ENCODE measurements at places on chromosomes 12 and 14. TPM values are rescaled to one million over a fixed set of nuclear protein-coding genes. Genes with fewer than 3 reads are reported as not detected.

DNA sequence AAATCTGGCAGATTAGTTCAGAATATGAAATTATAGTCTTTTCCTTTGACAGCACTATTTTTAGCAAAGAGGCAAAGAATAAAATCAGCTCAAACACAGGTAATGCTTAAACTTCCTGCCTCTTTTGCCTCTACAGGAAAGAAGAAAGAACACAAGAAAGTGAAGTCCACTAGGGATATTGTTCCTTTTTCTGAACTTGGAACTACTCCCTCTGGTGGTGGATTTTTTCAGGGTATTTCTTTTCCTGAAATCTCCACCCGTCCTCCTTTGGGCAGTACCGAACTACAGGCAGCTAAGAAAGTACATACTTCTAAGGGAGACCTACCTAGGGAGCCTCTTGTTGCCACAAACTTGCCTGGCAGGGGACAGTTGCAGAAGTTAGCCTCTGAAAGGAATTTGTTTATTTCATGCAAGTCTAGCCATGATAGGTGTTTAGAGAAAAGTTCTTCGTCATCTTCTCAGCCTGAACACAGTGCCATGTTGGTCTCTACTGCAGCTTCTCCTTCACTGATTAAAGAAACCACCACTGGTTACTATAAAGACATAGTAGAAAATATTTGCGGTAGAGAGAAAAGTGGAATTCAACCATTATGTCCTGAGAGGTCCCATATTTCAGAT, 17.4 kb downstream of the TMPO start:
- DNase-seq: no peak

DNA sequence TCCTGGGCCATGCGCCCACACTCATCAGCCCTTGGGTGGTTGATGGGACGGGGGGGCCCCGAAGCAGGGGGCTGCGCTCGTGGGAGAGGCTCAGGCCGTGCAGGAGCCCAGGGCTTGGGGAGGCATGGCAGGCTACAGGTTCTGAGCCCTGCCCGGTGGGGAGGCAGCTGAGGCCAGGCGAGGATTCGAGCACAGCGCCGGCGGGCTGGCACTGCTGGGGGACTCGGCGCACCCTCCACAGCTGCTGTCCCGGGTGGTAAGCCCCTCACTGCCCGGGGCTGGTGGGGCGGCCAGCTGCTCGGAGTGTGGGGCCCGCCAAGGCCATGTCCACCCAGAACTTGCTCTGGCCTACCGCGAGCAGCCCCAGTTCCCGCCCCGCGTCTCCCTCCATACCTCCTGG, 295.8 kb upstream of the SEL1L start:
- DNase-seq: no peak

DNA sequence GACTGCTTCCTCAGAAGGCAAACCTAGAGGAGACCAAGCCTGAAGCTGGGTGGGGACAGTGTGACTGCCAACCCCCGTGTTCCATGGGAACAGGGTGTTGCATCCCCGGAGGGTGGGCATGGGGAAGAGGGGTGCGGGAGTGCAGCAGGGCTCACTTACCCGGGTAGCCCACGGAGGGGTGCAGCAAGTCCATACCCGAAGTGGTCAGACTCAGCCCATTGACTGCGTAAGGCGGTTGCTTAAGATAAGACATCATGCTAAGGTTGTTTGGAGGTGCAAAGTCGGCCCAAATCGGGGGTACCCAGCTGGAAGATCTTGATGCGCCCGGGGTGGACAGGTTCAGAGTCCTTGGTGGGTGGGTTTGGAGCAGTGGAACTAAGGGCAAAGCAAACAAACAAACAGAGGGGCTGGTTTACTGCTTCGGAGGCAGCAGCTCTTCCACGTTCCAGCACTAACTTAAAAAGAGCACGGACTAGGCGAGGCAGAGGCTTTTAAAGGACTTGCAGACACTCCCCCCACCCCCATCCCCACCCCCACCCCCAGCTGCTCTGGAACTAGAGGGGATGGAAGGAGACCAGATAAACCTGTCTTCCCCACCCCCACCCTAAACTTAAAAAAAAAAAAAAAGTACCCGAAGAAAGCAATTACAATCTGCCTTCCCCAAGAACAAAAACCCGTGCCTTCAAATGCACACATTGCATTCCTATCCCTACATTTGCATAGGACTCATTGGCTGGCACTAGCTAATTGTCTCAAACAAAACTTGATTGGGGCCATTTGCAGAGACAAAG, 4.9 kb downstream of the OTX2 start:
- DNase-seq: no peak

DNA sequence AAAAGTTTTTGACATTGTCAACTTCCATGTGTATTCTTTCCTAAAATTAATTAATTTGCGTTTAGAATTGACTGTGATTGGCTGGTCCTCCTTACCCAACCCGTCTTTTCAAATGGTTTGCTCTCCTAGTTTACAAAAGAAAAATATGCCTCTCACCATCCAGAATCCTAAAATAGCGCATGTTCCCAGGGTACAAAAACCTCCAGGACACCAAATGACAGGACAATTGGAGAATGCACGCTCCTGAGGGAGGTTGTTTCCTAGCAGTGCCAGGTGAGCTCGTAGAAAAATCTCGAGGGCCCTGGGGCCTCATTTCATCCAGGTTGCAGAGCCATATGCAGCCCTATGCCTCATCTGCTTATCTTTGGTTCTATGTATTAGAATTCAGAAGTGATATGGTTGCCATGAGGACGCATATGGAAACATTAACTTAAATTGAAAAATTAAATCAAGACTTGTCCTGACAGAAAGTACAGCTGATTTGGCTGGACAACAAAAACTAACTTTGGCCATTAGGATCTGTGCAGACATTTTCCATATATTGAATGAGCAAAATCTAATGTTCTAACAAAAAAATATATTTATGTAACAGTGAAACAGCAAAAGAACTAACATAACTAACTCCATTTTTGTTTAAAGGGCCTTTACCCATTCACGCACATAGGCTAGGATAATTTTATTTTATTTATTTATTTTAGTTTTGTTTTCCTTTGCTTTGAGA, 28.2 kb upstream of the EGLN3 start:
- DNase-seq: no peak

GRCh38 chr12:88052686-88053085, 23.5 kb upstream of the C12orf50 start:
- DNase-seq: peak; percentile 13

GRCh38 chr14:91729756-91730155, 2.1 kb downstream of the CATSPERB start:
- no peak for DNase-seq

DNA sequence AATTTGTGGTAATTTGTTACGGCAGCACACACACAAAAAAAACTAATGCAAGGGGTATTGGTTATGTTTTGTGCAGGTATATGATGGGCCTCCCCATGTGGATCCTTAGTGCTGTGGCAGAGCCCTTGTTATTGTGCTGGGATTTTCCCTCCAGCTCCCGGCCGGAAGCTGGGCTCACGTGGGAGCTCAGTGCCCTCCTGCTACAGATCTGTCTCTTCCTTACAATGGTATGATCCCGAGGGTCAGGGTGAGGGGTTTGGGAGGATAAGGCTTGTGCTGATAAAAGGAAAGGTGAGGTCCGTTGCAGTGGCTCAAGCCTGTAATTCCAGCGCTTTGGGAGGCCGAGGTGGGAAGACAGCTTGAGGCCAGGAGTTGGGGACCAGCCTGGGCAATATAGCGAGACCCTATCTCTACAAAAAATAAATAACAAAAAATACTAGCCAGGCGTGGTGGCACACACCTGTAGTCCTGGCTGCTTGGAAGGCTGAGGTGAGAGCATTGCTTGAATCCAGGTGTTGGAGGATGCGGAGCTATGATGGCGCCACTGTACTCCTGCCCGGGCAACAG, 861 bp upstream of the SLC48A1 start:
- no peak for DNase-seq

- no peak for DNase-seq
Observed at GRCh38 chr12:128980623-128981022, 127.3 kb downstream of the GLT1D1 start.

DNA sequence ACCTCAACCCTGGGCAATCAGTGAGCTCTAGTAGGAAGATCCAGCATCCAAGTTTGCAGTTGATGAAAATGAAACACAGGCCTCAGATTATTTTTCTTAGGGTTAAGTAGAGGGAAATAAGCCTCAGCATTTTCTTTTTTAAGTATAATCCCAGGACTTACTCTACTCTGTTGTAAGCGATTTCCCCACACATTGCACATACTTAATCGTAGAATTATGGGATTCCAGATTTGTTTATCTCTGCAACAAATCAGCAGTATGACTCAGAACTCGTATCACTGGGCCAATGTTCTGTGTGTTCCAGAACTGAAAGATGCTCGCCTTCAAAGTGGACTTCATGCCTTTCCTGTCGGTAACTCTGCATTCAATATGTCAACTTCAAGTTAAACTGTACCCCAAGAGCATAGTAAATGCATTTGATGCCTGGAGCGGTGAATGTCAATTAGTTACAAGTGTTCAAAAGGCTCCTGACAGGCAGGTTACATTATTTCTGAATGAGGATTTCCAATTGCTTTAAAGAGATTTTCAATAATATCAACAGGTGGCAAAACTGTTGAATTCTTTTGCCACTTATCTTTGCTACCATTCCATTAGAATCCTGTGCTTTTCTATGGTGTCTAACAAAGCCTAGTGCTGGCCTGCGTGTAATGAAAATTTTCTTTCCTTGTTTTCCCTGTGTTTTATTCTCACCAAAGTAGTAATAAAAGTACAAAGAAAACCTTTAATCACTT, 323.8 kb upstream of the SYT1 start:
- DNase-seq: no peak

DNA sequence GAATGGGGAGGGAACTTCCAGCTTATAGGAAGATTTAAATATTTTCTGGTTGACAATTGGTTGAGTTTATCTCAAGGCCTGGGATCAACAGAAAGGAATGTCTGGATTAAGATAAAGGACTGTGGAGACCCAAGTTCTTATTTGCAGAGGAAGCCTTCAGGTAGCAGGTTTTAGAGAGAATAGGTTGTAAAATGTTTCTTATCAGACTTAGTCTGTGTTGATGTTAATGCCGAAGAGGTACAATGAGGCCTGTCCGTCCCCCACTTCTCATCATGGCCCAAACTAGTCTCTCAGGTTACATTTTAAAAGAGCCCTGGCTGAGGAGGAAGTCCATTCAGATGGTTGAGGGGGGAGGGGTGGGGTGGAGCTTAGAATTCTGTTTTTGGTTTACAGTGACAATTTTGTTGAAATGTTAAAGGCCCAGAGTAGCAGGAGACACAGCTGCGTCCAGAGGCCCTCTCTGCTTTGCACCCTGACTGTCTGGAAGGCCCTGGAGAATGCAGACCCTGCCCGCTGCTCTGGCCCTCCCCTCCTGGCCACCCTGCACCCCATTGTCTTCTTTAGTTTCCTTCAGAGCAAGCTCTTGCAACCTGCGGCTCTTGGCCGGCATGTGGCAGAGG, 672.5 kb upstream of the TMEM132C start:
- DNase-seq: no peak

DNA sequence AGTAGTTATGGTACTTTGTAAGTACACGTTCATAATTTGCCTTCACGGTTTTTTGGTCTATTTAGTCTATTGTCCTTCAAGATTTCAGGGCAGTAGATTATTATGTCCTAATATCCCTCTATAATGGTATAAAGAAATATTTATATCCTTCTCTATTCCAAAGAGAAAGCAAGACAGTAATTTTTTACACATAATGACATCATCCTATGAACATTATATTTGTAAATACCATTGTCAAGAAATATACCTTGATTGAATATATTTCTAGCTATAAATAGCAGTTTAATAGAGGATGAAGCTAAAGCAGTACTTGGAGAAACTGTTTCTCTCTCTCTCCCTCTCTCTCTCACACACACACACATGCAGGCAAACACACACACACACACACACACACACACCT, 77.0 kb downstream of the C12orf50 start:
- DNase-seq: no peak

DNA sequence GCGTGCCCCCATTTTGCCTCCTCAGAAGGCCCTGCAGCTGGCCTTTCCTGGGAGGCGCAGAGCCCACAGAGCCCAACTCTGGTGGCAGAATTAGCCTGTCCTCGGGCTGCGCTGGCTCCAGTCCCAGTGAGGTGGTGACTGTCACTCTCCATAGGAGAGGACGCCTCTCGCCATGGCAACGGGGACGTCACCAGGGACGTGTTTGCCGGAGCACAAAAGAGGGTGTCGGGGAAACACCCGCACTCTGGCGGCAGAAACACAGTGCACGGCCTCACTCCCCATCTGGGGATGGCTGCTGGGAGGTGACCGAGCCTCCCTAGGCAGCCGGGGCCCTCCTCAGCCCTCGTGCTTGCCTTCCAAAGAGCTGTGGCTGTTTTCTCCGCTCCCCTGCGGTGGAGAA, 50.2 kb upstream of the NCOR2 start:
- no peak for DNase-seq

DNA sequence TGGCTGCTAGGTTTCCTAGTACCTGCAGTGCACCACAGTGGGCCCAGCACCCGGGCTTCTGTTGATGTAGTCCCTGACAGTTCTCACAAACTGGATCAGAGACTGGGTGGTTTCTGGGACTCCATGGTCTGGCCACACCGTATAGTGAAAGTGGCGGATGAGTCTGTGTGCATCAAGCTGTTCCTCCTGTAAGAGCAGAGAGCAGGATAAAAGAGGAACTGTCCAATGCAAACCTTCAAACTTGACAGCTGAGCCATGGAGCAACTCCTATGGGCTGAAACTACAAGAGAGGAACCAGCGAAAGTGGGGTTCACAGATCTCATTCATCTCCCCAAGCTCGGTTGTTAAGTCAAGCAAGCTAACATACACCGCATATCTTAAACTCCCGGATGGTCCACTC, 102.8 kb downstream of the PTPRB start:
- no peak for DNase-seq

GRCh38 chr14:74793506-74794155, 30.5 kb downstream of the YLPM1 start:
- no peak for DNase-seq

GRCh38 chr12:48219631-48220030, 16.5 kb upstream of the OR10AD1 start:
- no peak for DNase-seq

DNA sequence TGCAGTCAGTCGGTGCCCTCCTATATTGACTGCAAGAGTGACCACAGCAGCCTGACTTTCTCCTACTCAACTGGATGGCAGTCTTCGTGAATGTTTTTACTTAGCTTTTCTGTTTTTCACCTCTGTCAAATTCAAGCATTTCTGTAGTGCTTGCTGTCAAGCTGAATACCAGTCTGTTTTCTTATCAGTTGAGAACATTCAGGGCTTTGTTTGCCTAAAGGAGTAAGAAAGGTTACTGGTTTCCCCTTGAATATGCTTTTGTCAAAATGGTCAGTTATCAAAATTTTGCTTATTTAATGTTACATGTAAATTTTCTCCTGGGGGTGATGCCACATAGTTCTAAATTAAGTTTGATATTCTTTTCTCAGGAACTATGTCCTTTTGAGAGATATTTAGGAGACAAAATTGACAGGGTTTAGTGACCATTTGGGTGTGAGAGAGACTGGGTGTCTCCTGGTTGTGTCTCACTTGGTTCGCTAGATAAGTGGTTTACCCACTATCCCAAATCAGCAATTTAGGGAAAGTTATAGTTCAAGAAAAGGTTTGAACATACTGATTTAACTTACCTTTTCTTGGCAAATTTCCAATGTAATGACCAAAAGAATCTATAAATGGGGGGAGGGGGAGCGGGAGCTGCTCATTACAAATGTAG, 366.3 kb downstream of the TMTC2 start:
- no peak for DNase-seq

GRCh38 chr12:2266666-2267620, 214.2 kb downstream of the CACNA1C start:
- DNase-seq: peak; percentile 34

GRCh38 chr12:96495155-96495554, 5.8 kb downstream of the CFAP54 start:
- no peak for DNase-seq

Gene KCNK10
- total RNA-seq: 3.7 TPM

Gene RIMBP2
- 2.9 TPM for total RNA-seq

Gene RNASE7
- 0.48 TPM for total RNA-seq

Gene EXOC3L4
- total RNA-seq: 16.9 TPM

Gene MYO1H
- not detected for total RNA-seq
